ENCODE measurements at places on chromosomes 2 and 18. TPM values are rescaled to one million over a fixed set of nuclear protein-coding genes. Genes with fewer than 3 reads are reported as not detected.

Gene MRPL30
- polyA plus RNA-seq, result 19.8 TPM

Gene TGFA
- polyA plus RNA-seq, result 0.07 TPM

Gene FAM237A
- not detected for polyA plus RNA-seq

GRCh38 chr2:109125593-109126500 is 3.2 kb upstream of the SH3RF3 start:
- no peak for DNase-seq

- DNase-seq, result peak; percentile 72
Observed at GRCh38 chr2:175690113-175690837, 311.8 kb downstream of the LNPK start.

GRCh38 chr18:13801260-13801601 is 22.7 kb upstream of the MC5R start:
- no peak for DNase-seq

GRCh38 chr2:227006189-227006897 is 157.7 kb downstream of the COL4A4 start:
- DNase-seq, result no peak

DNA sequence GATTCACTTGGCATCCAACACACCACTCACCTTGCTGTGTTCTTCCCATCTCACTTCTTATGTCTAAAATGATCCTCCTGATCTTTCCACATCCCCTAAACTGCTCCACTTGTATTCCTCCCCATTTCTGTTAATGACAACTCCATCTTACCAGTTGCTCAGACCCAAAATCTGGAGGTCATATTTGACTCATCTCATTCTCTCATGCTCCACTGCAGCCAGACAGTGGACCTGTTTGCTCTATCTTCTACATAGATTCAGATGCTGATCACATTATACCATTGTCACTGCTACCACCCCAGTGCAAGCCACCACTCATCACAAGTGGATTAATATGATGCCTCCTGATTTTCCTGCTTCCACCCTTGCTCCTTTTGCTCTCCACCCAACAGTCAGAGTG is 7.9 kb upstream of the NABP1 start:
- DNase-seq, result no peak

GRCh38 chr2:195671563-195671962 is 14.5 kb downstream of the SLC39A10 start:
- no peak for DNase-seq

DNA sequence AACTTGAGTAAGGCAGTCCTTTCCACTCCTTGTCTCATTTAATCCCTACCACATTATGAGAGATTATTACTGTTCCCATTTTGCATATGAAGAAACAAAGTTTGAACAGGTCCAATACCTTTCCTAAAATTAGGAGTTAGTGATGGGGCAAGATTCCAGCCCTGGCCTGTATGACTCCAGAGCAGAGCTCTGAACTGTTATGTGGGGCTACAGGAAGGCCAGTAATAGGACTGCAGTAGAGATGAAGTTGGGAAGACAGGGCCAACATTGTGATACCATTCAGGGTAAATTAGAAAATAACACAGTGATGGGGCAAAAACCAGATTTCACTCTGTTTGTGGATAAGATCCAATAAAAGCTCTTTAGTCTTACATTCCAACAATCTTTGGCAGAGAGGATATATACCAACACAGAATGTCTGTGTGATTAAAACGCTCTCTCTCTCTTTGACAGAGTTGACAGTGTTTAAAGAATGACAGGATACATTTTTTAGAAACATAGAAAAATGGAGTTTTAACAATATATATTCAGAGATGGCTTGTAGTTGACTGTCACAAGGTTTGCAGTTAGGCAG is 22.7 kb downstream of the KATNAL2 start:
- DNase-seq, result no peak

- DNase-seq, result no peak
Observed at GRCh38 chr18:73168236-73168635, 300.4 kb upstream of the NETO1 start.

DNA sequence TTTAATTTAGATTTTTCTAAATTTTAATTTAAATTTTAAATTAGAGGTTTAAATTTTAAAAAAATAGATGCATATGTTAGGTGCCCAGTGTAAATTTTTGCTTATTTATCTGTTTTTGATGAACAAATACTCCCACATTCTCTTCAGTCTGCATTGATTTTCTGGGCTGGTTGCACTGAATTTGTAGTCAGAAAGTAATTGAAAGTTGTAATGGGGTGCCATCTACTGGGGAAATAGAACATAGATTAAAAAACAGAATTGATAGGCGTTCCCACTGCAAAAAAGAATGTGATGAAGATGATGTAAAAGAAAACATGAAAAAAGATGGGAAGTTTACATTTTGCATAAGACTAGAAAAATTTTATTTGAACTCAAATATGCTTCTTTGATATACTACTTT is 51.7 kb upstream of the CCDC85A start:
- DNase-seq, result no peak

DNA sequence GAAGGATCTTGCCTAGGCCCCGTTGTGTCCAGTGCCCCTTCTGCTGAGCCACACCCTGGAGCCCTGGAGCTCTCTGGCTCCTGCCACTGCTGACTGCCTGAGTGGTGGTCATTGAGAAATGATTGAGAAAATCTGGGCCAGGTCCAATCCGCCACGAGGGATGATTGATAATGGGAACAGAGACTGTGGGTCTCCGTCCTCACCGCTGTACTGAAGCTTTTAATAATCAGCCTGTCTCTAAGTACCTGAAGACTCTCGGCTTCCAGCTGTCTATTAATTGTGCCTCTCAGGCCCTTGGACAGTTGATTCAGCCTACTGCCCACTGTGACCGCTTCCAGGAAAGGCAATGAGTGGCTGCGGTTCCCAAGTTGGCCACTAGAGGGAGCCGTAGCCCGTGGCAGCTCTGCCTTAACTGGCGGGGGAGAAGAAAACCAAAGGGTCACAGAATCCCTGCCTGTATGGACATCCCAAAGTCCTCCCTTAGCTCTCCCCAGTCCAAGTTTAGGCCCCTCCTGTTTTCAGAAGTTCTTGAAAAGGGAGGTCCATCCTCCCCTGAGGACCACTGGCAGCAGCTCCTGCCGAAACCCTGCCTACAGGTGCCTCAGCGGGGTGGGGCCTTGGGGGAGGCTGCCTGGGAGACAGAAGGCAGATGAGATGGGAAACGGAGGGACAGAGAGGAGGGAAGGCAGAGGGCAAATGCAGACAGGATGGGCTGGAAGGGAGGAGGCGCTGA is 213.6 kb downstream of the TNS1 start:
- peak; percentile 61 for DNase-seq

Gene LAMA1
- polyA plus RNA-seq, result not detected

DNA sequence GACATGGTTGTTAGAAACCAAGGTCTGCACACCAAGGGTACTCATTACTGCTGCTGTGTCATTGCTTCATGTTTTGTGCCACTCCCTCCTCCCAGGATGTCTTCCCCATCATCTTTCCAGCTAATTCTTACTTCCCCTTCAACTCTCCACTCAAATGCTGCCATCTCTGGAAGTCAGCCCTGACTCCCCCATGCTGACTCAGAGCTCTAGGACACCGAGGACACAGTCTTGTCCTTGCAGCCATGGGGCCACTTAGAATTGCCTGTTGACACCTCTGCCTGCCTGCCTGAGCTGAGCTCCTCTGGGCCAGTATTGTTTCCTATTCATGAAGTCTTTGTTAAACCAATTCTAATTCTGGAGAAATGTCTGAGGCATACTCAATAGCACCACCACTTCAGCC is 100.2 kb downstream of the GYPC start:
- no peak for DNase-seq

GRCh38 chr18:21486905-21487437 is 113.5 kb downstream of the ESCO1 start:
- no peak for DNase-seq

DNA sequence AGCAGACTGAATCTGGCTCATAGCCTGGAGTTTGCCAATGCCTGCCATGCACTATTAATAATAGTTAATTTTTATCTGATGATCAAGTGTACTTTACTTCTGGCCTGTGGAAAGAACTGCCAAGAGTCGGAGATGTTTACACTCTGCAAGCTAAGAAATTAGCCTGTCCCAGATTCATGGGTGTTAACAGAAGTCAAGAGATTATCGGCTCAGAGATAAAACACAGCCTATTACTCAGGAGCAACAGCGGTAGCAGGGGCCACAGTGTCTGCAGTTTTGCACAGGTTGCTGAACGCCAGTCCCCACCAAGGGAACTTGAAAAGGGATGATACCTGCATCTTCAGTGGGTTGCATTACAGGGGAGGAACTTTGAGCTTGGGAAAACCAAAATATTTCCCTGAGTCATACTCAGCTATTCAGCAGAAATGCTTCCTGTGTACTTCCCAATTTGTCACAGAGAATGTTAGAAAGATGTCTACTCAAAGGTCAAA is 4.3 kb upstream of the ADI1 start:
- DNase-seq, result no peak

DNA sequence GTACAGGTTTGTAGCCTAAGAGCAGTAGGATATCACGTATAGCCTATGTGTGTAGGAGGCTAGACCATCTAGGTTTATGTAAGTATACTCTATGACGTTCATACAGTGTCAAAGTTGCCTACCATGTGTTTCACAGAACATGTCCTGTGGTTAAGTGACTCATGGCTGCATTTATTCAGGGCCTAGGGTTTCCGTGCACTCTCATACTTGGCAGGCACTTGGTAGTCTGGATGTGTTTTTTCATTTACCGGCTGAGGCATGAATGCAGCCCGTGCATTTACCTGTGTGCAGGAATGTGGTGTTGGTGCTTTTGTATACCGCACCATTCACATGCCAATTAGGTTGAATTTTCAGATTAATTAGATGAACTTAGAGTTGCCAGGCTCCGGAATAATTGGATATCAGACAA is 43.4 kb downstream of the MYL12B start:
- peak; percentile 74 for DNase-seq

GRCh38 chr18:25349926-25350487 is 2.0 kb downstream of the ZNF521 start:
- DNase-seq, result no peak

Gene AQP12A
- polyA plus RNA-seq, result not detected

Gene DPP4
- 22.3 TPM for polyA plus RNA-seq

DNA sequence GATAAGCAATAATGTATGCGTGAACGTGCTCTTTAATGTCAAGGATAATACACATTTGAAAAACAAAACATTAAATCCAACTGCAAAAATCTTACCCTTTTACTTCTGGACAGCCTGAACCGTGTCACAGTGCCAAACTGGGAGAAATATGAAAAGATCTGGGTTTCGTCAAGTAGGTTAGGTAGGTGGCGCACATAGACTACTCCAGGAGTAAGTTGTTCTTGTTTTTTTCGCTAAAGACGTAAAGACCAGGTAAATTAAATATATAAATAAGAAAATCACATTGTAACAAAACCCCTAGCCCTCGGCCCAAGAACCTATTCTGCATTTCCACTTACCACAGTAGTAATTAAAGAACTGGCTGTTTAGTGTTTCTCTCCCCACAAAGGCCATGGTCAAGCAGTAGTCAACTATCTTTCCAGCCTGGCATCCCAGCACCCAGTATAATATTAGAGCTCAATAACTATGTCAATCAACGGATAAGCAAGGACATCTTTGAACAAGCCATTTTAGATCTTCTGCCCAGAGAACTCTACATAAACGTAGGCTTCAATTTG is 1.1 kb downstream of the NIFK start:
- DNase-seq, result peak; percentile 54

DNA sequence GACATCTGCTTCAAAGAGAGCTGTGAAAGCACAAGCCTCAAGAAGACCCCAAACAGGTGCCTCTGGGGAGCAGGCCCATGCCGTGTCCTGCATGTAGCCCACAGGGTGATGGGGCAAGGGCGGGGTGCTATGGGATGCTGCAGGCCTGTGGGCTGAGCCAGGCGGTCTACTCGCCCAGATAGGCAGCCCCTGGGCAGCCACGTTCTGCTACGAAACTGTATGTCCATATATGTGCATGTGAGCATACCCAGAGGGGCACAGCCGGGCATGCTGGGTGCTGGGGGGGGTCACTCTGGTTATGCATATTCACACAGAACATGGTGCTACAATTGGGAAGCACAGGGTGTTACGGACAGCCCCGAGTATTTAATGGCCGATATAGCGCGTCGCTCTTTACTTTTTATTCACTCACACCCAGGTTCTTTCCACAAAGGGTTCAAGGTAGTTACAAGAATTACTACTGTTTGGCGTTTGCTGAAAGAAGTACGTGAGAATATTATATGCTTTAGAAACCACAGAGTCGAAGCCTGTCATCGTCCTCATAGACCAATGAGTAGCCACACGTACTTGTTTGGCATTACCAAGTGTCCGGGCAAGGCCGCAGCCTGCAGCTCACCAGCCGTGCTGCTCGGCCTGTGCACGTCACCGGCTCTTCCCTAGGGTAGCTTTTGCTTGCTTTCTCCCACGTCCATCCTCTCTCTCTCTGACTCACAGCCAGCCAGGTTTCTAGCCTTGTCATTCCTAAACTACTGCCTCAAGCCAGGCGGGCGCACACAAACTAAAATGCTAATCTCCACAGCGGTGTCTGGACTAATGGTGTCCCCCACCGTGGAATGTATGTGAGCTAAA is 14.4 kb downstream of the MTERF4 start:
- DNase-seq, result no peak

Gene RUFY4
- not detected for polyA plus RNA-seq

Gene LAMA3
- polyA plus RNA-seq, result 0.31 TPM

DNA sequence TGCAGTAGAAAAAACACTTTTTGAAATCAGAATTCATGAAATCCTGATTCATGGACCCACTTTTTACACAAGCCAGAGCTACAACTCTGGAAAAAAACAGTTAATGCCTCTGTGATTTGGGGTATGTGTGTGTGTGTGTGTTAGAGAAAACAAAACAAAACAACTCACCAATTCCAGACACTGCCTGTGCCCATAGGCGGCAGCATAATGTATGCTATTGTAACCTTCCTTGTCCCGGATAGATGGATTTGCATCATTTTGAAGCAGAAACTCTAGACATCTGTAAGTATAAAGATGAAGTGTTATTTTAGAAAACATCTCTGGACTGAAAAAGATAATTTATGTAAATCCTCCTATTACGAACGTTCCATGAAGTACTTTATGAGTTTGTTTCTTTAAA is 152.0 kb upstream of the PGAP1 start:
- no peak for DNase-seq

DNA sequence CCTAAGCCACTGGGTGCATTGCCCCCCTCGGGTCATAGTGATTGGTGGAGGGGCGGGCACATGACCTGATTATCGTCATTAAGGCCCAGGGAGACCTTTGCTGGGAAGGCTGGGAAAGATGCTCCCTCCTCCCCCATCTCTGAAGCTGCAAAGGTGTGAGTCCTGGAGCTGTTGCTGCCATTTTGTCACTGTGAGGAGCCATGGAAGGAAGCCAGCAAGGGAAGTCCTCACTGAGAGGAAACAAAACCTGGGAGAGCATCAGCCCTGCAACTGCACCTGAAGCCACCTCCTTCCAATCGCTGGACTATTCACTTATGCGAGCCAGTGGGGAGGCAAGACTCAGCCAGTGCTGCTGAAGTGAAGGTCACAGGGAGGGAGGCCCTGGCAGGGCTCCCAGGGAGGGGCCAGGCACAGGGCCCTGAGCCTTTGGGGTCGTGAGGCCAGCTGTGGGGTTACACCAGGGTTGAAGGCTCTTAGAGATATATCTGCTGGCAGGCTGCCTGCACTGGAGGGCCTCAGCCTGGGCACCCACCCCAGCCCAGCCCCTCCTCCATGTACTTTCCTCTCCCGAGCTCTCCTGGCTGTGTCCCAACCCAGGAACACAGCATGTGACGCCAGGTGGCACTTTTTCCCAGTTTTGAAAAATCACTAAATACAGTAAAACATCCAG is 10.7 kb upstream of the FAHD2A start:
- no peak for DNase-seq

Gene GATA6
- not detected for polyA plus RNA-seq

- DNase-seq, result no peak
Observed at GRCh38 chr2:122315306-122315705, 559.9 kb downstream of the TSN start.

Gene RIT2
- not detected for polyA plus RNA-seq

GRCh38 chr2:2840681-2841300 is 509.7 kb upstream of the MYT1L start:
- DNase-seq, result no peak

Gene CEP192
- polyA plus RNA-seq, result 7.2 TPM
